Activated T-cell treated with anti-CD3 and anti-CD28 coated beads, Interleukin-2, amount 50 U/mL, for 1 hour (primary cell): ENCODE measurements at places on chromosomes 5 and 9.

DNA sequence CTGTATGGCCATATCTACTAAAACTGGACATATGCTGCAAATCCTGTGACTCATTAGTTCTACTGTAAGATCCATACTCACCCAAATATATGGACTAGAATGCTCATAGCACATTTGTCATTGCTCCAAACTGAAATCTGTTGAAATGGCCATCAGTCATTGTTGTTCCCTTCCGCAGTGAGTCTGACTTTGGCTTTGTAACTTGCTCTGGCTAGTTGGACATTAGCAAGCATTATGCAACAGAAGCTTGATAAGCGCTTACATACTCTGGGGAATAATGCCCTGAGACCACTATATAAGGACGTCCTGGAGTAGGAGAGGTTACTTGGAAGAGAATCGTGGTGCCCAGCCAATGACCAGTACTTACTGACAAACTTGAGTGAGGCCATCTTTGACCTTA lies 9.0 kb downstream of the KIAA1958 start:
- DNase-seq, result no peak

- DNase-seq, result no peak
Observed at GRCh38 chr5:113024076-113024697, 47.6 kb downstream of the DCP2 start.

DNA sequence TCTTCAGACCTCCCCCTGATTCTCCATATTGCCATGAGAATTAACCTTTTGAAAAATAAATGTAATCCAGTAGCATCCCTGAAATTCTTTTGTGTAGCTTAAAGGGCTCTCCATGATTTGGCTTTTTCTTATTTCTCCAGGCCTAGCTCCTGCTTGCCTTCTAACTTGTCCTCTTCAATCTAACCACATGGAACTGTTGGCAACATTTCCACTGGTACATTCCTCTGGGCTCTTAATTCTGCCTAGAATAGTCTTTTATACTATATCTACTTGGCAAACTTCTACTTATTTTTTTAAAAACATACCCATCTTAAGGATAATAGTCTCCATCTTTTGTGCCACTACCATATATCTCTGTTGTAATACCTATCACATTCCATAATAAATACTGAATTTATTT lies 54.1 kb downstream of the GNG10 start:
- DNase-seq, result no peak

- no peak for DNase-seq
Observed at GRCh38 chr5:169670769-169671525, 33.9 kb downstream of the DOCK2 start.

GRCh38 chr5:127886081-127886480 lies 182.9 kb downstream of the CCDC192 start:
- no peak for DNase-seq

- DNase-seq, result peak; percentile 67
Observed at GRCh38 chr9:87725900-87726709, at the start of gene CTSL. Gene CTSL, plus strand, starts transcription at chr9:87726119. Its CDS starts 1,485 bp downstream, at chr9:87727604.

DNA sequence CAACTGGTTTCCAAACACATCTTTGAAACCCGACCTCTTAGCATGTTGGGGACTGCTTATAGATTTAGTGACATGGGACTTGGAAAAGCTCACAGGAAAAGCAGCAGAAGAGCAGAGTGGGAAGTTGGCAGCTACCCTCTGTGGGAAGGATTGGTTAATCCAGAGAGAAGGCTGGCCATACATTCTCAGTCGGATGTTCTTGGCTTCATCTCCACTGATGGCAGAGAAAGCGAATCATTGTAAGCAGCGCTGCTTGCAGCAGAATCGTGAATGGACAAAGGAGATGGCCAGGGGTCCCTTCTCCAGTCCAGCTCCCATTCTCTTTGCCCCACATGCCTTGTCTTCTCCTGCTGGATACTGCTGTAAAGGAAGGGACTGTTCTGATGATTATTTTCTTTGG lies 62.7 kb downstream of the MEGF10 start:
- no peak for DNase-seq

- no peak for DNase-seq
Observed at GRCh38 chr5:179153921-179154345, 93.8 kb downstream of the ZNF354C start.

GRCh38 chr5:178441486-178442270 lies 148.5 kb downstream of the COL23A1 start:
- no peak for DNase-seq

GRCh38 chr9:136007934-136008692 lies 46.9 kb upstream of the UBAC1 start:
- no peak for DNase-seq

DNA sequence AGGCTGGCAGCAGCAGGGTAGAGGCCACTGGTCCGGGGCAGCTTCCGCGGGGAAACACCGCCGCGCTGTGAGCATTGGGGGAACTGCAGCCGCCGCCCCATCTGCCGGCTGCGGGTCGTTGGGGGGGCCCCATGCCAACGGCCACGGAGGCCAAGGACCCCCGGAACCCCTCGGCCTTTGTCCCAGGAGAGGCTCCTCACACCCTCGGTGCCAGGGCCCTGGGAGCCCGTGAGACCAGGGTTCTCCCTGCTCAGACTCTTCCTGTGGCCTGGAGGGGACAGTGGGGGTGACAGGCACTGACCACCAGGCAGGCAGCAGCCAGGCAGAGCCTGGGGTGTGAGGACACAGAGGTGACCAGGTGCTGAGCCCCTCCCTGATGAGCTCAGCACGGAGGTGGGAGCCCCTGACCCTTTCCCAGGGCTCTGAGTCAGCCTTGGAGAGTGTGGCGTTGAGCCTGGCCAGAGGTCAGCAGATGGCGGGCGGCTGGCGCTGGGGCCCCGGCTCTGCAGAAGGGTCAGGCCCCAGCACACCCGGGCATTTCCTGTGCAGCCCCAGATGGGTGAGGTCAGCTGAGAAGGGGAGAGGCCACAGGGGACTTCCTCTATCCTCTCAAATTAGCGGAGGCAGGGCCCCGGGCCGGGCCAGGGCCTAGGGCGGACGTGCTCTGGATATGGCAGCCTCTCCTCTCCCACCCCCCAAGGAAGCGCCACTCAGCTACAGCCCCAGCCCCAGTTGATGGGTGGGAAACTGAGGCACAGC lies 17.9 kb upstream of the EGFL7 start:
- DNase-seq, result peak; percentile 76

DNA sequence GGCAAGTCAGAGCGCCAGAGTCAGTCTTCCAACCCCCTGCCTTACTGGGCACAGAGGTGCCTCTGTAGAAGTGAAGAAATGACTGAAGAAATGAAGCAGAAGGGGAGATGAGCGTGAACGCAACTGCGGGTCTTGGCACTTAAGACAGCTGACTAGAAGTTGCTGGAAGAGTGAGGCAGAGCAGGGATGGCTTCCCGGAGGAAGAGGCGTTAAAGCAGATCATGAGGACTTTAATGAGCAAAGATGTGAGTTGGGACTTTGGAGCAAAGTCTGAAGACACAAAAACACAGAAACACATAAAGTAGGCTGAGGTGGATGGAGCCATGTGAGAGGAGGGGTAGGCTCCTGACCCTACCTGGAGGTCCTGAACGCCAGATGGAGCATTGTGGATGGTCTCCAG lies 7.2 kb downstream of the AQP3 start:
- DNase-seq, result no peak

GRCh38 chr5:3035452-3035851 lies 284.0 kb upstream of the IRX2 start:
- no peak for DNase-seq

GRCh38 chr9:120396418-120396817 lies 183.5 kb downstream of the CDK5RAP2 start:
- no peak for DNase-seq

GRCh38 chr5:66012271-66012670 lies 85.9 kb downstream of the ERBIN start:
- DNase-seq, result no peak

GRCh38 chr5:145500710-145501109 lies 334.4 kb downstream of the PRELID2 start:
- DNase-seq, result no peak

- no peak for DNase-seq
Observed at GRCh38 chr9:72211047-72211446, 61.8 kb downstream of the GDA start.

GRCh38 chr5:74519161-74519571 lies 121.4 kb downstream of the ENC1 start:
- DNase-seq, result no peak

- no peak for DNase-seq
Observed at GRCh38 chr9:113617550-113617949, 154.0 kb downstream of the RGS3 start.

- no peak for DNase-seq
Observed at GRCh38 chr9:124780060-124780756, 3.3 kb downstream of the OLFML2A start.

DNA sequence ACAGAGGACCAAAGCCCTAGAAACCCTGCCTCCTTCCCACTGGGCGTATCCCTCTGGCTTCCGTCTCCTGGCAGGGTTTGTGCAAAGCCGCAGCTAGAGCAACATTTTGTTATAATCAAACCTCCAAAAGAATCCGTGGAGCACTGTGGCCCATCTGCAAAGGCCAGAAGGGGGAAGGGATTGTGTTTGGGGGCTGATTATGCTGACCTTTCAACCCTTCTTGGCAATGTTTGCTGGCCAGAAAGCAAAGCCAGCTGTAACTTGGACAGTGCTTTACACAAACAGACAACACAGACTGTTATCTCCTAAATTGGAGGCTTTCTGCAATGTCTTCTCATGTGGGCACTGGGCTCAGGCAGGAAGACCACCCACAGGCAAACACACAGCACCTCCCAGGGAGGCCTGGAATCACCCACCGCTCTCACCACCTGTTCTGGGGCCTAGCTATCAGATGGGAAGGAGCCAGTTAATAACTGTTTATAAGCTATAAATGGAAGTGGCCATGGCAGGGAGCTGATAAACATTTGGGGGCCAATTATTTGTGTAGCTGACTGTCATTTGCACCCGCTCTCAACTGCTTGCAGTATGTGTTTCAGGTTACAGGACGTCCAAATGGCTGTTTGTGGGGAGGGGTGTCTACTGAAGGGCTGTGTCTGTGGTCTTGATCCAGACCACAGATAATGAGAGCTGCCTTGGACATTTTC lies 121.6 kb upstream of the ERCC6L2 start:
- no peak for DNase-seq

DNA sequence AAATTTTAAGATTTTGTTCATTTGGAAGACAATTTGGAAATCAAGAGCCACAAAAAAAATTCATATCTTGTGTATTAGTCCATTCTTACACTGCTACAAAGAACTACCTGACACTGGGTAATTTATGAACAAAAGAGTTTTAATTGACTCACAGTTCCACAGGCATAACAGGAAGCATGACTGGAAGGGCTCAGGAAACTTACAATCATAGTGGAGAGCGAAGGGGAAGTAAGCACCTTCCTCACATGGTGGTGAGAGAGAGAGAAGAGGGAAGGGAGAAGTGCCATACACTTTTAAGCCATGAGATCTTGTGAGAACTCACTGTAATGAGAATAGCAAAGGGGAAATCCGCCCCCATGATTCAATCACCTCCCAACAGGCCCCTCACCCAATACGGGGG lies 274.4 kb downstream of the KCNN2 start:
- DNase-seq, result no peak

DNA sequence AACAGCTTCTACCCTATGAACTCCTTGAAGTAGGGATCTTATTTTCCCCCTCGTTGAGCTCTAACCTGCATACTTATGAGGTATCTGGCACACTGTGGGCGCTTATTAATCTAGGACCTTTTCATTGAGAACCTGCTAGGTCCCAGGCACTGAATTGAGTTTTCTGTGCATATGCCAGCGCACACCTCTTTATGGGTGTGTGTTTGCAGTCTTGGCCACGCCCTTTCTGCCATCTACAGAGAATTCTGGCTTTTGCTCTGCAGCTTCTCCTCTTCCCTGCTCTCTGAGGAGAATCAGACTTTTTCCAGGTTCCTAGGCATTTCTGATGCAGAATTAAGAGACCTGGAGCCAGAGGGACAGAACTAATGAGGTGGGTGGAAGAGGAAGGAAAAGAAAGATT lies 25.4 kb upstream of the SSBP2 start:
- no peak for DNase-seq

GRCh38 chr9:18071651-18072060 lies 402.3 kb upstream of the ADAMTSL1 start:
- DNase-seq, result no peak

- DNase-seq, result no peak
Observed at GRCh38 chr9:14434158-14434504, 120.2 kb upstream of the NFIB start.

GRCh38 chr9:86730163-86730928 lies 217.0 kb downstream of the GAS1 start:
- no peak for DNase-seq

DNA sequence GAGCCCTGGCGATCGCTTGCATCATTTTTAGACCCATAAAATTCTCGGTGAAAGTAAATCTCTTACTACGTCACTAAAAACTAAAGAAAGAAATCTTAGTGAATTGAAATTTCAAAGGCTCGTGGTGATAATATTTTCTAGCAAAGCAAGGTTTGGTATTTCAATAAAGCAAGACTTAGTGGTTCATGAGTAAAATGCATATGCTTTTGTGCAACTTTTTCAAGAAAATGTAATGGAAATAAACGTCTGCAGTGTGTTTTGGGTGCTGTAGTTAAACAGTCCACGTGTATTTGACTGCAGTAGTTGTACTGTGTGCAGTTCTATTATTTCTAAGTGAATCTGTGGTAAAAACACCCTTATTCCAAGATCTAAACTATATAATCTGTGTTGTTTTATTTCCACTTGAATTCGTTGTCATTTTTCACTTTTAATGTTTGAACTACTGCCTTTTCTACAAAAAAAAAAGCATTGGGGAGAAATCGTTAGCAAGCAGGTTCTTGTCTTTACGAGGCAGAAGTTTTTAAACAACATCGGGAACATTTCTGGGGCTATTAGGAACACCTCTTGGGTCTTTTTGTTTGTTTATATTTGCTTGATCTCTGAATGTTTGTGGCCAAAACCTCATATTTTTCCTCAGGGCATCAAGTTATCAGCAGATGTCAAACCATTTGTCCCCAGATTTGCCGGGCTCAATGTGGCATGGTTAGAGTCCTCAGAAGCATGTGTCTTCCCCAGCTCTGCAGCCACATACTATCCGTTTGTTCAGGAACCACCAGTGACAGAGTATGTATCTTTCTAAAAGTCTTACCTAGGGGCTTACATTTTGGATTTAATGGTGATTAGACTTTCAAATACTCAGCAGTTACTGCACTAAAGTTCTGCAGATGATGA lies 960 bp downstream of the SECISBP2 start:
- DNase-seq, result no peak
